ENCODE measurements at places on chromosomes 5 and 9.

DNA sequence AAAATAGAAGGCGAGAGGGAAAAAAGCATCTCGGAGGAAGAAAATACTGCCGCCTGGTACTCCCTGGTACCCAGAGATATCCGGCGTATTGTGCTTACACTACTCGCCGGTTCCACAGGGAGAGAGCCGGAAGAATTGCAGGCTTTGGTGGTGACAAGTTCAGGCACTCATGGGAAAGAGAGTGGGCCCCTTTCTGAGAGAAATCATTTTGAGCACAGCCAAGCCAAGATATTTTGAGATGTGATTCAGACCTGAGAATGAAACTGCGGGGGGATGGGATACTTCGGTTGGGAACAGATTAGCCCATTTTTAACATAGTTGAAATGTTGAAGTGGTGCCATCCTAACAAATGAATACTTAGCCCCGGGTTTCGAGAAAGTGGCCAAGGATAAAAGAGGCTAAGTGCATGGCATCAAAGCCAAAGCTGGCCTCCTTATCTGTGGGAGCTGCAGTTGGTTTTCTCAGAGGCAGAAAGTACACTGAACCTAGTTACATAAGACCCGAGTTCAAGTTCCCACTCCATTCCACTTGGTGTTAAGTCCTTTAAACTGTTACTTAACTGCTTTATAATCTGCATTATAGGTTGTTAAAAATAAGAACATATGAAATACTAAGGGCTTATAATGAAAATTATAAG, 62.7 kb downstream of the SLC1A3 start:
- no peak for DNase-seq

- DNase-seq, result no peak
These were observed 845.9 kb downstream of the CDH9 start for GRCh38 chr5:26192486-26192885.

DNA sequence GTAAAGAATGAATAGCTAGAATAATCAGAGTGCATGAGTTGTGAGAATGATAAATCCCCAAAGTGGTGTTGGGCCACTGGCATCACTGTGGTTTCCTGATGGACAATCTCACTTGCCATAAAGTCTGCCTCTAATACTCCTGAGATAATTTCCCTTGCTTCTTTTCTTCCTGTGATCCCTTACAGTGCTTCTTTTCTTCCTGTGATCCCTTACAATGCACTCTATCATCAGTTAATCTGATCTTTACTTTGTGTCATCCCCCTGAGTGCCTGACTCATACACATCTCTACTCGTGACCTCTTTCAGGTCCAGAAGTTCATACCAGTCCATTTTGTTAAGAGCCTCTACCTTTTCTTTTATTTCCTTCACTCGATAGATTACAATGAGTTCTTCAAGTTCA, 418.3 kb downstream of the HCN1 start:
- DNase-seq, result no peak

DNA sequence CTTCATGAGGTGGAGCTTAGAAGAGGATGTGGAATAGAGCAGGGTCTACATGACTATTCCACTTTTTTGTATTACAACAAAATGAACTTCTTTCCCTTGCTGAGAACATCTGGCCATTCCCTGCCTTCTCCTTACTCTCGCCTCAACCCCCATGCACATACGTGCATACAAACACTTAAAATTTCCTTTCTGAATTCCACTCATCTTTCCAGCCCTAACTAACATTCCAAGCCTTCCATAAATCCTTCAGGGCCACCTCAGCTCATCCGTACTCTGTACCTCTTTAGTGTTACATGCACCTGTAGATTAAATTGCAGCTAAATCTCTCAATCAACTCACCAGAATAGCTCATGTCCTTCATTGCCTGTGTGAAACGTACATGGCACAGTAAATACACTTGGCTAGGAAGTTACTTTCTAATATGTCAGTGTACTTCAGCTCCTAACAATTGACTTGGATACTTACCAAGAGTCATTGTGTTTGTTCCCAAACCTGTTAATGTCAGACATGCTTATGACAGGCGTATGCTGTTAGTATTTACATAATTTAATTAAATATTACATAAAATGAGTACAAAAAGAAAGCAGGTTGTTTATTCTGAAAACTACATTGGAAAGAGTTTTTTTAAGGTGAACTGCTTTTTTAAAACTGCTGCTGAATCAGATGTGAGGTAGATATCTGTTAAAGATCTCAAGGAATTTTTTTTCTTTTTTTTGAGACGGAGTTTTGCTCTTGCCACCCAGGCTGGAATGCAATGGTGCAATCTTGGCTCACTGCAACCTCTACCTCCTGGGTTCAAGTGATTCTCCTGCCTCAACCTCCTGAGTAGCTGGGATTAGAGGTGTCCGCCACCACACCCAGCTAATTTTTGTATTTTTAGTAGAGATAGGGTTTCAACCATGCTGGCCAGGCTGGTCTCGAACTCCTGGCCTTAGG, 55.7 kb downstream of the GLIS3 start:
- DNase-seq, result no peak

DNA sequence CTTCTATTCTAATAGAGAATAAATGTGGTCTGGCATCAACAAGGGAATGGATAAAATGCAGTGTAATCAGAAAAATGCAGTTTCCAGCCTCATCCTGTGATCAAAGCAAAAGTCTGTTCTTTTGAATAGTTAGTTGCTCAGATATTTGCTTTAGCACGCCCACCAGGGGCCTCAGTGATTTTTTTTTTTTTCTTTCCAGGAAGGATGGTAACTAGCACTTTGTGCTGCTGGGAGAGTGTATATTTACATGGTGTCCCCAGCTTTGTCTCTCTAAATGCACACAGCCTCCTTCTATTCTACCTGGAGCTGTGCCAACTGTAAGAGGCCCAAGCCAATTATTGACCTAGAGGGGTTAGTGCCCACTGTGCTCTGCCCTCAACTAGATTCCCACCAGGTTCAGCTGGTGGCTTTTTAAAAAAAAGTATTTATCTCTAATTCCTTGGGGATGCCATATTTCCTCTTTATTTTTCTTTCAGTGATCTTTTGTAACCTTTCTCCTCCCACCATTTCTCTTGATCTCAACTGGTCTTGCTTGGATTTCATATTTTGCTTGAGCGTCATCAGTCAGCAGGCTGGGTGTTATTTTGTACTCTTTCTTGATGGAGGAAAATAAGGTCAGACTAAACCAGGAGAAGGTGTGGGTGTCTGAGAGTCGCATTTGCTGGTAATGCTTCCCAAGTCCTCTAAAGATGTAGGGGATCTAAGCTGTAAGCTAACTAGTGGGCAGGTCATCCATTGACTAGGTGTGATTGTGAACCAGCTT, 193.0 kb upstream of the C9orf72 start:
- no peak for DNase-seq

- DNase-seq, result no peak
These were observed 19.4 kb upstream of the CARNMT1 start for GRCh38 chr9:75047506-75047905.

- DNase-seq, result no peak
These were observed 284.6 kb downstream of the ARRDC3 start for GRCh38 chr5:91098541-91098940.

DNA sequence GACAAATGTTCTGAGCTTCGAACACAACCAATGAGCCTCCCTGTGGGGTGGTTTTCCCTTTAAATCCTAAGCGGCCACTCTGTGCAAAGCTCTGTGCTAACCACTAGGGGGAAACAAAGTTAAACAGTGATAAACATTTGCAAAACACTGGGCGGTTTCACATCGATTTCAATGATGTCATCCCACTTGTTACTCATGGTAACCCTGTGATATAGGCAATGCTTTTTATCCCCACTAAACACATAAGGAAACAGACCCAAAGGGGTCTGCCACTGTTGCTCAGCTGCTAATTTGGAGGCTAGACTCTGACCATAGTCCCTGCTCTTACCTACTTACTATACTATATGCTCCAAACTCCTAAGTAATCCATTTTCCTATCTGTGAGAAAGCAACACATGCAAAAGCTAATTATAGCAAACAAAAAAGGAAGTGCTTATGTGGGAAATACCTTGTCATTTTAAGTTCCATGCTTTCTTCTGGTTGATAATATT, 57.3 kb downstream of the PTPN3 start:
- DNase-seq, result peak; percentile 27

DNA sequence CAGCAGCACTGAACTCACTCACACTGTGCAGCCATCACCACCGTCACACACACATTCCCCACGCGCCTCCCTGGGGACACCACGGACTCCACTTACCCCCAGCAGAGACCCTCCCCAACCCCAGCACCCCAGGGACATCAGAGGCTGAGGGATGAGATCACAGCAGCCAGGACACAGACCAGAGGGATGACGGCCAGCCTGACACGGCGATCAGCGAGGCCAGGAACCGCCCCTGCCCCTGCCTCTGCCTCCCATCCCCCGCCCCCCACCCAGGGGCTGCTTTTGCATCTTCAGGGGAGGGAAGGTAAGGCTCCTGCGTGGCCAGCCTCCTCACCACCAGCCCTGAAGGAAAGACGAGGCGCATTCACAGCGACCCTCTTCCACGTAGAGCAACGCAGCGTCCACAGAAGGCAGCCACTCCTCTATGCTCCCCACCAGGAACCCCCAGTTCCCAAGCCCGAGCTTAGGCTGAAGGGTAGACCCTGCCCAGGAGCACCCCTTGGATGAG, 104.5 kb downstream of the VAV2 start:
- no peak for DNase-seq

DNA sequence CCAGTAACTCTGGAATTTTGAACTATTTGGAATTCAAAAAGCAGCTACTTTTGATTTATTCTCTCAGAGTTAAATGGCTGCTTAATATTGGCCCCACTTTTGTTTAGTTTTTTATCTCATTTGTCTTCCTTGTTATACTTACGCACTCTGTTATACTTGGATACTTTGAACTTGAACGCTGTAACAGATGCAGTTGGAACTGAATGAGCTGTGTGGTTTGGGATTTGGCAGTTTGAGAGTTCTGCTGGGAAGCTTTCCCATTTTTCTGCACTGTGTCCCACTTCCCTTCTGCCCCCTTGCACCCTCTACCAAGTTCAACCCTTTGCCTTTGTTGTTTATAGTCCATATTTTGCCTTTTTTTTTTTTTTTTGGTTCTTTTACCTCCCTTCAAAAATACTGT, 3.8 kb downstream of the RHOBTB3 start:
- no peak for DNase-seq

- DNase-seq, result no peak
These were observed 617.2 kb downstream of the NR2F1-AS1 start for GRCh38 chr5:92963800-92964199.

GRCh38 chr9:114301798-114302565, 20.9 kb upstream of the ORM1 start:
- DNase-seq, result no peak
